HepG2 (cell line): ENCODE measurements at places on chromosomes 5 and 9.

- DNase-seq = no peak
Observed at GRCh38 chr9:33988219-33988890, 60.3 kb downstream of the UBAP2 start.

- no peak for DNase-seq
Observed at GRCh38 chr9:25678147-25678666, at the start of gene TUSC1. Gene TUSC1 (minus strand): TSS chr9:25678444. CDS start chr9:25678312, 132 bp downstream.

DNA sequence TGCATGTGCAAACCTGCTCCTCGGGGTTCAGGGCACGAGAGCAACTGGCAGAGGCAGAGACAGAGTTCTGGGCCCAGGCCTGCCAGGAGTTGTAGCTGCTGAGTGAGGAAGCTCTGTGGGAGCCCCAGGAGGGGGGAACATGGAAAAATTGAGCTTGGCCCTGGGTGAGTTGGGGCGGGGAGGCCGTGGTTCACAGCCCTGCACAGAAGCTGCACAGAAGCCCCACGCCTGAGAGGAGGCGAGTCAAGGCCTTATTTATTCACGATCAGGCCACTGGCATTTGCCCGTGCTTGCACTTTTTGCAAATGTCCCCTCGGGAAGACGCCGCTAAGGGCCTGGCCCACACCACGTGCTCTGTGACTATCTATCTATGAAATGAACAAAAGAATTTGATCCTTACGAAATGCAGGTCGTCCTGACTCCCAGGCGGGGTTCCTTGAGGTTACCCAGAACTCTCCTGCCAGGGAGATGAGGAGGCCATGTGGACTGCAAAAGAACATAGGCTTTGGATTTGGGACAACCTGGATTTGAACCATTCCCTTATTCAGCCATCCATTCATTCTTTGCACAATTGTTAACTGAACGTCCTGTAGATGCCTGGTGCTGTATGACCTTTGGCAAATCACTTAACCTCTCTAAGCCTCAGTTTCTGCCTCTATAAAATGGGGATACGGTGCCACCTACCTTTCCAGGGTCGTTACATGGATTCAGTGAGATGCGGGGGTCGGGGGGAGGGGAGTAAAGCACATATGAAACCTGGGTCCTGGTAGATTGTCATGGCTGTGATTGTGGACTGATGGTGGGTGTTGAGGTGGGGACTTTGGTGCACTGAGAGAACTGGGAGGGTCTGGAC is 17.9 kb downstream of the COL27A1 start:
- DNase-seq = peak; percentile 26

DNA sequence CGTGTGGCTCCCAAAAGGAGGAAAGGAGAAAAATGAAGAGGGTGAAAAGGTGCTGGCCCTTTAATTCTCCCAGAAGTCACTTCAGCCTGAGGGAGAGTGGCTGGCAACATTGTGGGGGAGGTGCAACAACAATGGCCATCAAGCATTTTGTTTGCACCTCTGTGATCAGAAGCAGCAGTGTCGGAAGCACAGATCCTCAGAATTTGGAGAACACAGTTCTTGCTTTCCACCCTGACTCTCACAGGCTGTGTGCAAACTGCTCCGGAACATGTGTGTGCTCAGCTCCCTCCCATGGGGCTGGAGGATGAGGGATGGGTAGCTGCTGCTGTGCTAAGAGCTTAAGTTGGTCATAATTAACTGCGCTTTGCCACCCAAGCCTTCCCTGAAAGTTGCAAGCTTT is 127.1 kb downstream of the DPYSL3 start:
- DNase-seq = no peak

DNA sequence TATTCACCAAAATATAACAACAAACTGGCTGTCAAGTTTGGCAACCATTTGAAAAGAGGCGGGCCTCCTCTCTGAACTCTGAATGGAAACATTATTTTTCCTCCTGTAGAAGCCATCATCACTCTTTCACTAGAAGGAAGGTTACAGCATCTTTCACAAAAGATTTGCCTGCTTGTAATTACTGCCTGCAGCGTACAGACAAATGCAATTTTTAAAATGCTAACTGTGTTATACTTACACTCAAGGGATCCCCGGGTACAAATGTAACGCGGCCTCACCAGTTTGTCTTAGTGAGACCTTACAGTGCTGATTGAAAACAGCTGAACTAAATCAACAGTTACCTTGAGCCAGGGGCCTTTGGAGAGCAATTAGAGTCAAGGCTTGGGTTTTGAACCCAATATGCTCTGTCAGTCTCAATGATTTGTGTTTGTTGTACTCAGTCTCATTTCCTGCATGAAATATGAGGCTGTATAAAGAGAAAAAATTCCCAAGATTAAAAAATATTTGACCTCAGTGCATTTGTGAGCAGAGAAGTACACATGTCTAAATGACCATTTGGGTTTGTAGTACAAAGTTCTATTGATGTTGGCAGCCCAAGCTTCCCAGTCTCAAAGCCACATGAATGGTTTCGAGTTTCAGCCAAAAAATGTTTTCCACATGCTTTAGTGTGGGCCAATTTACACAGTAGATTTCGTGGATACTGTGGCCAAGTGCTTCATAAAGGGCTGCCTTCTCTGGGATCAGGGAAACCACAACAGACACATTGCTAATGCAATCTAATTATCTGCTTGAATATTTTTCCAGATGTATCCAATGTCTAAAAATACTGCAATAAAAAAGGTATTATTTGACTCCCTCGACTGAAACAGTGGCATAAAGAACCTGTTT is 500.0 kb downstream of the SPATA31D1 start:
- DNase-seq = peak; percentile 80

DNA sequence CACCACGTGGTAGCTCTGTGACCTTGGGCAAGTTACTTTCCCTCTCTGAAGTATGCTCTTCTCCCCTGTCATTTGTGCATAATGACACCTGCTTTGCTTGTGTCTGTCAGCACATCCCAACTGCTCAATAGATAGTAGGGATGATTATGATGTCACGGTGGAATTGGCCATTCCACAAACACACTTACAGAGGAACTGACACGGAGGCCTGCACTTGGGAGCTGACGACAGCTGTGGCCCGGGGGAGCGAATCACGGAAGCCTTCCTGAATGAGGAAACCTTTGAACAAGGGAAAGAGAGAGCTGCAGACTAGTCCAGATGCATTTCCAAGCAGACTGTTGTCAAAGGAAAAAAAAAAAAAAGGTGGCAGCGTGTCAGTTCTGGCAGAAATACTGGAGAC is 21.0 kb downstream of the TLX3 start:
- DNase-seq = no peak

- DNase-seq = no peak
Observed at GRCh38 chr9:24096756-24097155, 270.7 kb upstream of the ELAVL2 start.

DNA sequence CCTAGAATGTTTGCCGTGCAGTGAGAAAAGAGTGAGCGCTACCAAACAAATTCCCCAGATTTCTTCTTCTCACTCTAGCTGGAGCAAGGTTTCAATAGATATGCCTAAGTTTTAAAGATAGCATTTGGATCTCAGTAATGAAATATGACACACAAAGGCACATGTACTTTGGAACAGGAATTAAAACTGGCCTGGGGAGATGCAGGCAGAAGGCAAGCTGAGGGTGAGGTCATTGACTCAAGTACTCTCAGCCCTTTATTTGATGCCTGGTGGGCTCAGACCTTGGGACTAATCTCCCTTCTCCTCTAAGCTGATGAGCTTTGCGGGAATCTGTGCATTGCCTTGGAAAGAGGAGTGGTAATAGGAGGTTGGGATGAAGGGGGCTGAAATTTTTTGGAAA is 323.3 kb upstream of the SLC30A5 start:
- no peak for DNase-seq

- DNase-seq = no peak
Observed at GRCh38 chr9:121942866-121943382, 150.2 kb downstream of the TTLL11 start.

DNA sequence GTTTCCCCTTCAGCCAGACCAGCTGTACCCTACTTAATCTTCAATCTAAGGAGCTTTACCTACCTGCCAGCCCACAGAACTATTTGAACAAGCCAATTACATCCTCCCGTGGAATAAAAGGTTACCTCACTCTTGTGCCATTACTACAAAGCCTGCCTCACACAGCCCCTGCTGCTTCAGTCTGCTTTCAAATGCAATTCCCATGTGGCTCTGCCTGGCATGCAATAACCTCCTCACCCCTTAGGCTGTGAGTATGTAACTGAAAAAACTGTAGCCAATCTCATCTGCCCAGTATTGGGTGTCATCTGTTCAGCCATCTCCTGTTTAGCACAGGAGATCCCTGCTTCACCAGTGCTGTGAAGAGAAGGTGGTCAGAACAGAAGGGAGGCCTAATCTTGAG is 6.1 kb upstream of the GCNT1 start:
- no peak for DNase-seq

GRCh38 chr5:149388498-149389190 is 9.6 kb upstream of the IL17B start:
- DNase-seq = no peak

DNA sequence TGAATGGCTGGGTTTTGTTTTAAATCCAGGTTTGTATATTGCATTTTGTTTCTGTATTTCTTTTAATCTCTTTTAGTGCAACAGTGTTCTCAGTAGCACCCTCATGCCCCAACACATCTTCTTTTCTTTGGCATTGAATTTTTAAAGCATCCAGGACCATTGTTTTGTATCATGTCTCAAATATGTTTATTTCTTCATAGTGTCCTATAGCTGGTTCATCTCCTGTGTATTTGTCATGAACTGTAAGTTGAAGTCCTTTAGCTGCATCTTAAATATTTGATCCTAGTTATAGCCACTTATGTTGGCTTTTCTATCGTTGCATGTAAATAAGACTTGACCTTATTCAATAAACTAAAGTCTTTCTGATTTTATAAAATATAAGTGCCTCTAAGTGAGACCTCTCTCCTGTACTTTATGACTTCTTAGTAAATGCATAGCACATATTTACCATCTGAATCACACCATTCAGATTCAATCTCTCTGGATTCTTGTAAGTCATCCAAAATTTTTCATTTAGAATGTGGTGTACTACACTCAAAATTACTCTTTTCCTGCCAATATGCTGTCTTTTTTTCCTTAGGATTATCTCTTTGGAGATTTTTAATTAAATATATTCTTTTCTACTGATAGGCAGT is 21.0 kb upstream of the ERCC6L2 start:
- no peak for DNase-seq

DNA sequence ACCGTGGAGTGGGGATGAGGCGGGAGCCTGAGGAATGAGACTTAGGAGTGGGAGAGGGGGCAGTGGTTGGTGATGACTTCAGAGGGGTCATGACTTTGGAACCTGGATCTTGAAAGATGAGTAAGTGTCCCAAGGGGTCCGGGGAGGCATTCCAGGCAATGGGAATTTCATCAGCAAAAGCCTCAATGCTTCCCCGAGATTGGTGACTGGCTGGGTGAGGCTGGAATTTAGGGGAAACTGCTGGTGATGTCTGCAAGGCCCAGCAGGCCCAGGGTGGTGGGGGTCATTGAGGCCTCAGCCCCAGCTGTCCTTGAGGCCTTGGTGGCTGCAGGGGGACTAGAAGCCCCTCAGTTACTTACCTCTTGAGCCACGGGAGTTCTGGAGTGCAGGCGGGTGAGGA is 7.5 kb downstream of the NDST1 start:
- no peak for DNase-seq
